ENCODE measurements at places on chromosomes 2 and 18. TPM values are rescaled to one million over a fixed set of nuclear protein-coding genes. Genes with fewer than 3 reads are reported as not detected.

GRCh38 chr2:196515051-196515450 is 124.5 kb upstream of the CCDC150 start:
- no peak for DNase-seq

- DNase-seq: no peak
Measured at GRCh38 chr2:235529621-235530020, 35.8 kb downstream of the AGAP1 start.

- peak; percentile 84 for DNase-seq
Measured at GRCh38 chr2:239465017-239466001, 64.5 kb upstream of the HDAC4 start.

RTP5 gene
- total RNA-seq: 1.4 TPM

DNA sequence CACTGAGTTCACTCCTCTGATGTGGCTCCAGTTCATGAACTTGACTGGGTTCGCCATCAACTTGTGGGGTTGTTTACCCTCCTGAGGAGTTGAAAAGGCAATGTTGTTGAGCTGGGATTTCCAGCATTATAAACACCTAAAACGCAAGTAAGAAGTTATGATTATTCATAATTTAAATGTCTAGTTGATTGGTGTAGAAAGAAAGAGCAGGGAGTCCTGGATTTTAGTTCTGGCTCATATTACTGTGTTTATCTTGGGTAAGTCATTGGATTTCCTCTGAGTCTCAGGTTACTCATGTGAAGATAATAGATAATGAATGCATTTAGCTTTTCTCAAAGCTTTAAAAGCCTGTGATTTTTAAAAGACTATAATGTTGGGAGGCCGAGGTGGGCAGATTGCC is 438.0 kb upstream of the CDH20 start:
- no peak for DNase-seq

SPP2 gene
- not detected for total RNA-seq

GRCh38 chr2:190887089-190887488 is 6.5 kb downstream of the GLS start:
- DNase-seq: no peak

LONRF2 gene
- total RNA-seq: 1.9 TPM

ARL4C gene
- 148 TPM for total RNA-seq

Measured in spleen (tissue), 13 donors.